ENCODE measurements at places on chromosomes 5 and 9.

- DNase-seq, result no peak
These were observed 8.1 kb downstream of the CDKN2A start for GRCh38 chr9:21985964-21986667.

DNA sequence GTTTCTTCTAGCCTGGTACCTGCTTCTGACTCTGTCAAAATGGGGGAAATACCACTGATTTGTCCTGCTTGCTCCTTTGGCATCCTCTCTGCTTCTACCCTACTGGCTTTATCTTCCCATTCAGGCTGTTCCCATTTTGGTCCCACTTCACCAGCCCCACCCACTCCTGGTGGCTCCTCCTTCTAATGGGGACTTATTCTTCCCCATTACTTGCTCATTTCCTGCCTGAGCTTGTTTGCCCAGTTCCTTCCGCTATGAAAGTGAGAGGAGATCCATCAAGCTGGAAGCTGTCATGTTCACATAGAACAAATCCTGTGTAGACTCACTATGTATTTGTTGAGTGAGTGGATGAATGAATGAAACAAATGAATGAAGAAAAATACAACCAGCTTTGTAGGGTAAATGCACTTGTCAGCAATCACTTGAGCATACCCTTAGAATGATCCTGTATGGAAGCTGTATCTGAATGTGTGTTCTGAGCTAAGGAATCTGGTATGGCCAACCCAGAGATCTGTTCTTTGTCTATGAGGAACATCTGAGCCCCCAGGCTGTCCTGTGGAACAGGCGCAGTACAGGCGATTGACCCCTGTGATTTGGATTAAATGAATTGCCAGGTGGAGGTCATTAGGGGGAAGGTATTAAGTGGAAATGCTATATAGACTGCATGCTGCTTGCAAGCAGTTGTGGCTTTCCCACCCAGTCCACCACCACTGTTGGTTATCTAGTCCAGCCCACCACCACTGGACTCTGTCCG, 89.5 kb downstream of the APBA1 start:
- DNase-seq, result no peak

DNA sequence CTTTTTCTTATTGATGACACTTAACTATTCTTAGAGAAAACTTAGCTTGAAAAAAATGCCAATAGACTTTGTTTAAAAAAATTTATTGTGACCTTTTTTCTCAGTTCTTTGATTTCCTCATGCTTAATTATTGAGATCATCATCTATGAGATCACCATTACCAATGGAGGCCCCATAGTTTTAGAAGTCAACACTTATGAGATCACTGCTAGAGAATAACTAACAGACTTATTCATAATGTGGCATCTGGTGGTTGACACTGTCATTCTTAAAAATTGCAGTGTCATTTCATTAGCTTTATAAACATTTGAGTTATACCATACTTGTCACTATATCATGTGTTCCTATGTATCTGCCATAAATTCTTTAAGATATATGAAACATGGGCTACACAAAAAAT, 14.9 kb upstream of the FEM1C start:
- DNase-seq, result no peak

DNA sequence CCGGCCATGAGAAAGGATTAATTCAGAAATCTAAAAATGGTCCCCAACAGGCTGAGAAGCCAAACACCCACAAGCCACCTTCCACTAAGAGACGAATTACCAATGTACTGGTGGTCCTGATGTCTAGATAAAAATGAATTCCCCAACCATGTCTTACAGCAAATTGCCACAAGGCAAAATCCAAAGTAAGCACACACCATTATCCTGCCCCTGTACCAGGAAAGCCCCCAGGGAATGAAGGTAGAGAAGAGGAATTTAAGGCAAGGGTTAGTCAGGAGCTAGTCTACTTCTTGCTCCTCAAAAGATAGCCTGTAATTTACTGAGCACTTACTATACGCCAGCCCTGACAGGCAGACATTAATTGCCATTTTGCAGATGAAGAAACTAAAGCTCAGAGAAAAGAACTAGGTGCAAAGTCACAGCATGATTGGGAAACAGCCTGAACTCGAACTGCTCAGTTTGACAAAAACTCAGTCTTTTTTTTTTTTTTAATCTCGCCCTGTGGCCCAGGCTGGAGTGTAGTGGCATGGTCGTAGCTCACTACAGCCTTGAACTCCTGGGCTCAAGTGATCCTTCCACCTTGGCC, 64.3 kb downstream of the RAPGEF1 start:
- no peak for DNase-seq

DNA sequence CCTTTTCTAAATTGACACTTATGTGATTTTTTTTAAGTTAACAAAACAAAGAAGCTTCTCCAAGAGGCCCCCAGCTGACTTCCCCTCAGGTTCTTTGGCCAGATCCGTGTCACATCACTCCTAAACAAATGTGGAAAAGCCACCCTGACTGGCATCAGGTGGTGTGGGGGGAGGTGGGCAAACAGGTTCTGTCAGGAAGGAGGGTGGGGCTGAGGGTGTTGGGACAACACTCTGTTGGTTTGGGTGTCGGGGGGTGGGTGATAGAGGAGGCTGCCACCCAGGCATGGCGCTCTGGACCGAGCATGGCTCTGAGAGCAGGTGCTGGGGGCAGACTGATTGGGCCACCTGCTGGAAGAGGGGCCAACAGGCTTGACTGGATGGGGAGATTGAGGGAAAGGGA, 210.9 kb downstream of the HSPA4 start:
- no peak for DNase-seq

GRCh38 chr5:82591021-82591515, 312.9 kb upstream of the RPS23 start:
- DNase-seq, result no peak

DNA sequence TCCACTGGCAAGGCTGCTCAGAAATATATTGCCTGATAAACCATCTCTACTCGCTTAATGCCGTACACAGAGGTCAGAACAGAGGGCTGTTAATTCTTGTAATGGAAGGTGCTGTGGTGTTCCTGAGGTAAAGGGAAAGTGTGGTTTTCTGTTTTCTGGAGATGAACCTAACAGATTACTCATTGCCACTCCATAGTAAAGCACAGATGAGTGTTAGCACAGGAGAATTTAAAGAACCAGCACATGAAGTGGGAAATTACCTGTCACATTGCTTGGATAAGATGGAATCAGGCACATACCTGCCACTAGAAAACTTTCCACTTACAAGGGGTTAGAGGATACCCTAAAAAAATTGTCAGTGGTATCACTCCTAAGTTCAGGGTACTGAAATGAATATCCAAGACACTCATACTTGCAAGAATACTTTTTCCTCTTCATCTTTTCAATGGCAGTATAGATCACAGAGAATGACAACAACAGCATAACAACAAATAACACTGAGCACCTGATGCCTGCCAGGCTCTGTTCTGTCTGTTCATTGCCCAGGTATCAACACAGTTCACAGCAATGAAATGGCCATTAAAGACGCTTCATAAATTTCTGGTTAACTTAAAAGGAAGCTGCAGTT, 152.9 kb upstream of the GNA14 start:
- DNase-seq, result no peak

DNA sequence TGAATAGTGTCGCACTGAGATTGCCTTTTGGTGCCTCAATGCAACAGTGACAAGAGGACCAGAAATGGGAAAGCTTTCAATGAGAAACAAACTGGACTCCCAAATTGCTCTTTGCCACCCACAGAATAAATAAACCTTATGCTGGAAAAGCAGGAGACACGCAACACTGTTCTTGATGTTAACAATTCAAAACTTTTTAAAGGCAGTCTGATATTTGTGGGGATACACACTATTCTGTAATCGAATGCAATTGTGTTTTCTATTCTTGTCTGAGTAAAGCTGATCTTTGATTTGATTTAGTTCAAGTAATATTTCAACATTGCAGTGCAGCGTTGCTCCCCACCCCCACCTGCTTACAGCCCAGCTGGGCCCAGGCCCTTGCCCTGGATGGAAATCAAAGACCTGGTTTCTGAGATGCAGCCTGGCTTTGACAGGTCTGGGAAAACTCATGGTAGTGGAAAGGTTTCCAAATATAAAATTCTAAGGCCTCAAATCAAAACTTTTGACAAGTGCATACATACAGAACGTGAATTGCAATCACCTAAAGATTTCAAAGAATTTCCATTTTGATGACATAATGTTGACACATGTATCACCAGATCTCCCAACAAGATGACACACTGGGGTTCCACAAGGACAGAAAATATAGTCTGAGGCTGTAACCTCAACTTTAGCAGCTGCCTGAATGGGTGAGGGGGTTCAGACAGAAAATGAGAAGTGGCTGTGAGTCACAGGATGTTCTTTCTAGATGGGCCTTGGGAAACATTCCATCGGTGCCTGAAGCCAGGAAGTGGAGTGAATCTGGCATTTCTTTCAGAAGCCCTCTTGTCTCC, 55.1 kb downstream of the ABCA1 start:
- DNase-seq, result no peak

- DNase-seq, result no peak
These were observed 17.3 kb upstream of the RNU6ATAC start for GRCh38 chr9:134181648-134182034.

GRCh38 chr9:87497080-87497603, 525 bp upstream of the DAPK1 start:
- no peak for DNase-seq

DNA sequence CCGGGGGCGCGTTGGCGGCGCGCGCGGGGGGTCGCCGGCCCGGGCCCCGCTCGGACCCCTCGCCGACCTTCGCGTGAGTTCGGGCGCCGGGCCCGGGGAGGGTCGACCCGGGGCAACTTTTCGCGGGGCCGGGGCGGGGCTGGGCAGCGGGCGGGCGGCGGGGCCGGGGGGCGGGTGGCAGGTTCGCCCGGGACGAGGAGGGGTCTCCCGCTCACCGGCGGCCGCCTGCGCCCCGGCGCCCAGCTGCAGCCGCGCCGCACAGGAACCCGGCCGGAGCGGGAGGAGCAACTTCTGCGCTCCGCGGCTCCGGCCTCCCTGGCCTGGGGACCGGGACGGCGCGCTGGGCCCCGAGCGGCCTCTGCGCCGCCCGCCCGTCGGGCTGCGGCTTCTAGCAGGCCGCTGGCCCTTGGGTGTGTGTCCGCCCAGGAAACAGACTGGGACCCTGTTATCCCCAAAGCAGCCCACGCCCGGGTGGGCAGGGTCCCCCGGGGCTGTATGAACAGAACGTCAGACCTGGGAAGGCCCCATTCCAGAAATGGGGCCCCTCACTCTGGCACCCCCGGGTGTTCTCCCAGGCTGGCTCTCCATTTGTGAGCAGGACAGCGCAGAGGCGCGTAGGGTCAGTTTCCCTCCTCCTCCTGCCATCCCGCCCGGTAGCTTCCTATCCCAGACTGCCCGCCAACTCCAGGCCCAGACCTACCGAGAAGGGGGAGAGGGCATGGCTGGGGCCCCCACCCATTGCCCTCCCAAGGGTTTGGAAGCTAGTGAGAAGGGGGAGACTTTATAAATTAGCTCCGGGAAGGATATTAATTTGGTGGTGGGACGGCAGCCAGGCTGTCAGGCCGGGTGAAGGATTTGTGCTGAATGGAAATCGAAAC, 708 bp downstream of the RXRA start:
- no peak for DNase-seq

- DNase-seq, result no peak
These were observed 15.9 kb downstream of the LOX start for GRCh38 chr5:122062205-122062604.

DNA sequence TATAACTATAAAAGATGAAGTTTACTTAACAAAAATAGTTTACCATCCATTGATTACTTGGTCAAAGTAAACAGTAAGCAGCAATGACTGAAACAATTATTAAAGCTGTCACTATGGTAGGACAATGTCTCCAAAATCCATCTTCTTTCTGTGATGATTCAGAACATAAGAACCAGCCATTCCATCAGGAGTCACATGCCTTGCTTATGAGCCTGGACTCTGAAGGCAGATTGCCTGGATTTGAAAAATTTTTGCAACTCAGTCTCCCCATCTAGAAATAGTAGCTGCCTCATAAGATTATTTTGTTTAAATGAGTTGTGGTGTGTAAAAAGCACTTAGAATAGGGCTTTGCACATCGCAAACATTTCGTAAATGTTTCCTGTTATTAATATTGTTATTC, 136.2 kb downstream of the LIFR start:
- no peak for DNase-seq

GRCh38 chr5:147748590-147748989, 33.9 kb downstream of the JAKMIP2 start:
- no peak for DNase-seq

DNA sequence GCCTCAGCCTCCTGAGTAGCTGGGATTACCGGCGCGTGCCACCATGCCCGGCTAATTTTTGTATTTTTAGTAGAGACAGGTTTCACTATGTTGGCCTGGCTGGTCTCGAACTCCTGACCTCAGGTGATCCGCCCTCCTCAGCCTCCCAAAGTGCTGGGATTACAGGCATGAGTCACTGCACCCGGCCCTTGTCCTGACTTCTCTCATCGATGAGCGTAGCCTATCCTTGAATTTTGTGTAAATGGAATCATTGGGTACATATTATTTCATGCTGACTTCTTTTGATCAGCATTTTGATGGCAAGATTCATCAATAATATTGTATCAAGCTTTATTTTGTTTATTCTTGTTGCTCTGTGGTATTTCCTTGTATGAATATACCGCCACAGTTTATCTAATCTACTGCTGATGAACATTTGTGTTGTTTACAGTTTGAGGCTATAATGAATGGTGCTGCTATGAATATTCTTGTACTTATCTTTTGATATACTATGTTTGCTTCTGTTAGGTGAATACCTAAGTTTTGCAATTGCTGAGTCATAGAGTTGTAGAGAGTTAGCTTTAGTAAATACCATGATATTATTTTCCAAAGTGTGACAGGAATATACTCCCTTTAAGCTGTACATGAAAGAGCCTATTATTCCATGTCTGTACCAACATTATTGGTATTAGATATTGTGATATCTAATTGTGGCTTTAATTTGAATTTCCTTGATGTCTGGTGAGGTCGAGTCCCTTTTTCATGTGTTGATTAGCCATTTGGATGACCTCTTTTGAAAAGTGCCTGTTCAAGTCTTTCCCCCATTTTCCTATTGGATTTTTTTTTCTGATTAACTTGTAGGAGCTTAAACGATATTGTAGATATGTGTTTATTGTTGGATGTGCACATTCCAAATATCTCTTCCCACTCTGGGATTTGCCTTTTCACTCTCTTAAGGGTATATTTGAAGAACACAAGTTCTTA, 107.5 kb downstream of the RGS3 start:
- no peak for DNase-seq

GRCh38 chr9:80866576-80867227, 822.6 kb downstream of the TLE1 start:
- DNase-seq, result no peak

GRCh38 chr5:179292681-179293635, 52.3 kb downstream of the ADAMTS2 start:
- DNase-seq, result no peak

DNA sequence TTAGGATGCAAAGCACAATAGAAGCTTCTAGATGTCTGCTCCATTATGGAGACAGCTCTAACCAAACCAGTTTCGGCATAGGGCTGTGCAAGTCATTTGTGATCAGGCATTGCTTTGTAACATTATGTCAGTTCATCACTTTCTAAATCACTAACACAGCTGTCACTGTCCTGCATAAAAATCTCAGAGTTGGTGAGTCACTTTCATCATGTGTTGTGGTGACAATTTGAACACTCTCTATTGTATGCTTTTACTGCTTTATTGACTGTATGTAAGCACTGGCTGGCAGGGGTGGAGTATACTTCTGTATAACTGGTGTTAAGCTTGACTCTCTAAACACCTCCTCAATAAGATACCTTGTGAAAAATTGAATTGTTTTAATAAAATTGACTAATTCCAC, 77.9 kb downstream of the SLCO4C1 start:
- no peak for DNase-seq
